H4 (cell line): ENCODE measurements at places on chromosomes 12 and 14. TPM values are rescaled to one million over a fixed set of nuclear protein-coding genes. Genes with fewer than 3 reads are reported as not detected.

TAPBPL gene
- 8.6 and 20.5 TPM in 2 replicates for total RNA-seq

NTN4 gene
- 16.3 and 19.4 TPM in 2 replicates for total RNA-seq

TEX22 gene
- total RNA-seq, result 0.04 TPM in 1 of 2 replicates, not detected in the other

JPH4 gene
- total RNA-seq, result not detected in 2 replicates

FGD6 gene
- total RNA-seq, result 6.6 and 8.1 TPM in 2 replicates

P2RX7 gene
- total RNA-seq, result 1.5 and 2.4 TPM in 2 replicates

IFNG-AS1 gene
- total RNA-seq, result not detected in 2 replicates

GNPNAT1 gene
- total RNA-seq, result 19.3 and 25.6 TPM in 2 replicates

SLC39A5 gene
- not detected in 2 replicates for total RNA-seq

TPPP2 gene
- not detected in 2 replicates for total RNA-seq

ZFHX2 gene
- 0.02 and 0.10 TPM in 2 replicates for total RNA-seq

ACOT6 gene
- not detected in 2 replicates for total RNA-seq

NAA30 gene
- total RNA-seq, result 15.7 and 23.0 TPM in 2 replicates

CLEC1B gene
- not detected in 2 replicates for total RNA-seq

CDKN1B gene
- total RNA-seq, result 22.8 and 27.3 TPM in 2 replicates
